Fibroblast of skin of left quadriceps (primary cell): ENCODE measurements at places on chromosomes 4 and X.

- no peak for DNase-seq
These were observed 341 bp upstream of the SLC2A9 start for GRCh38 chr4:10021653-10022023.

GRCh38 chrX:14386981-14387380 is 142.4 kb upstream of the GLRA2 start:
- no peak for DNase-seq

DNA sequence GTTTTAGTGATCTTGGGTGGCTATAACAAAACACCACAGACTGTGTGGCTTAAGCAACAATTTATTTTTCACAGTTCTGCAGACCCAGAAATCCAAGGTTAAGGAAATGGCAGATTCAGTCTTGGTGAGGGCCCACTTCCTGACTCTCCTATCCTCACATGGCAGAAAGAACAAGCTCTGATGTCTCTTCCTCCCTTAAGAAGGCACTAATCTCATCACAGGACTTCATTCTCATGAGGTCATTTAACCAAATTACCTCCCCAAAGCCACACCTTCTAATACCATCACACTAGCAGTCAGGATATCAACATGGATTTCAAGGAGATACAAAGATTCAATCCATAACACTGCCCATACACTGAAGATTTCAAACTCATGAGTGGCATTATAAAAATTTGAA is 350.3 kb downstream of the GRID2 start:
- DNase-seq, result no peak

- DNase-seq, result no peak
These were observed 15.5 kb upstream of the DCTD start for GRCh38 chr4:182932651-182933050.

DNA sequence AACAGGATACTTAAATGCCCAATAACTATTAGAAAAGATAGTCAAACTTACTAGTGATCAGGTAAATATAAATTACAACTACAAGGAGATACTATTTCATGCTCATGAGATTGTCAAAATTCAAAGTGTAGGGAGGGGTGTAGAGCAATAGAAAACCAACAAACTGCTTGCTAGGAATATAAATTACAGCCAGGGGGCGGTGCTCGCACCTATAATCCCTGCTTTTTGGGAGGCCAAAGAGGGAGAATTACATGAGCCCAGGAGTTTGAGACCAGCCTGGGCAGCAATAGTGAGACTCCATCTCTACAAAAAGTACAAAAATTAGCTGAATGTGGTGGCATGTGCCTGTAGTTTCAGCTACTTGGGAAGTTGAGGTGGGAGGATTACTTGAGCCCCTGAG is 556.5 kb upstream of the NR3C2 start:
- no peak for DNase-seq

- peak; percentile 97 for DNase-seq
These were observed 782.5 kb upstream of the INTU start for GRCh38 chr4:126850286-126850685.

- no peak for DNase-seq
These were observed 155.1 kb upstream of the FGF13 start for GRCh38 chrX:138866643-138867042.
